ENCODE measurements at places on chromosomes 4 and X.

DNA sequence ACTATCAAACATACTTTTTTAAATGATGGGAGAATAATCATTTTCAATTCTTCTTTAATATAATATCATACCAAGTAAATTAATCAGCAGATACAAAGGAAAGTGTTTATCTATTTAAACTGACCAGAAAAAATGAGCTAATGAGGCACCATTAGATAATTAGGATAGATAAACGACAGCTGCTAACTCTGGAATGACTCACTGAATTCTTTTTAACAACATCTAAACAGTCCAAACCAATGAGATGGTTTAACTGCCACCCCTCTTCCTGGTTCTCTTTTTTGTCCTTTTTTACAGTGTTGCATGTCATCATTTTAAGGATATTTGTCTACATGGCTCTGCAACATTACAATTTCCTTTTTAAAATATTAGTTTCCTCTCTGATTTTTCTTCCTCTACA is 41.6 kb downstream of the UNC5C start:
- DNase-seq, result no peak

DNA sequence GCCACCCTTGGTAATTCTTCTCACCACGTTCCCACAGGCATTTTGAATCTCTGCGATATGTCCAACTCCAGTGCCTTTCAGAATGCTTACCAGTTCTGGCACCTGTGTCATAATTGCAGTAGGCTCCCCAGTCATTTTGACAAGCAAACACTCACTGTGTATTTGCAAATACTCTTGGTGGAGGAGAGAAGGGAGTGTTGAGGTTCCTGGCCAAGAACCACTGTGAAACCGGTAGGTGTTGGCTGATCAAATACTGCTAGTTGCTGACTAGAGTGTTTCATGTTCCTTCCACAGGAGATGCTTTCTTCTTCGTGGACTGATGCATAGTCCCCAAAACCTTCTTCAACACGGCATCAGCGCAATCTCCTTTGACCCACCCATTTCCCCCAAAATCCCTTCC is 16.0 kb upstream of the NLGN4X start:
- DNase-seq, result no peak

- no peak for DNase-seq
Measured at GRCh38 chr4:177519481-177520260, 77.4 kb upstream of the AGA start.

DNA sequence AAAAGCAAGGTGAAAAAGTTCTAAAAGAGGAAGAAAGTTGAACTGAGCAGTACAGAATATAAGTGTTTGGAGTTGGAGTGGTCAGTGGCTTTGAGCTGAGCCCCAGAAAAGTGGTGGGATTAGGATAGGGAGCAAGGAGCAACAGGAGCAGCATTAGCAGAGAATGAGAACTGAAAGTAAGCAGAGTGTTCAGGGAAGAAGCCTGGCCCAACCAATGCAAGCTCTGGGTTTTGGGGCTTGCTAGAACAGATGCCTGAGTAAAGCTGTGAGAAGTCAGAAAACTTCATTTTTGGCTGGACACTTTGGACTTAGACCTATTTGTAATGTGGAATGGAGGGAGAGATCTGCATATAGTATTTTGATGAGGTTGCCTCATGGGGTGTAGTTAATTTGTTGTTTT is 17.8 kb downstream of the JADE1 start:
- DNase-seq, result no peak

- peak; percentile 95 for DNase-seq
Measured at GRCh38 chr4:4990857-4991540, 28.3 kb downstream of the CYTL1 start.

GRCh38 chrX:109890910-109891502 is 111.9 kb upstream of the TMEM164 start:
- DNase-seq, result peak; percentile 70

DNA sequence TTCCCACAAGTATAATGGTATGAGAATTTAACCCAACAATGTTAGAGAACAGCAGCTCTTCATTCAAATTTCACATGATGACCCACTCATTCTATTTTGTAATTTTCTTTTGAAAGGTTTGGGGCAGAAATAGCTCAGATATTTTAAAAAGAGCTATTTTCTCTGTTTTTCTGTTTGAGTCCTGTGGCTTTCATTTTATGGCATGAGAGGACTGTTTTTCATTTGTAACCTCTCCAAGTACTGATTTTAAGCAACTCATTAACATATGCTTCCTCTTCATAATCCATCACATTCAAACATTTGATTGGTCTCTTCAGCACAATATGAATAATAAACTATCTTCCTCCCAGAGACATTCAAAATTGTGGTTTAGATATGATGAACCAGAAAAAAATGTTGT is 129.0 kb upstream of the TEX13A start:
- DNase-seq, result no peak

DNA sequence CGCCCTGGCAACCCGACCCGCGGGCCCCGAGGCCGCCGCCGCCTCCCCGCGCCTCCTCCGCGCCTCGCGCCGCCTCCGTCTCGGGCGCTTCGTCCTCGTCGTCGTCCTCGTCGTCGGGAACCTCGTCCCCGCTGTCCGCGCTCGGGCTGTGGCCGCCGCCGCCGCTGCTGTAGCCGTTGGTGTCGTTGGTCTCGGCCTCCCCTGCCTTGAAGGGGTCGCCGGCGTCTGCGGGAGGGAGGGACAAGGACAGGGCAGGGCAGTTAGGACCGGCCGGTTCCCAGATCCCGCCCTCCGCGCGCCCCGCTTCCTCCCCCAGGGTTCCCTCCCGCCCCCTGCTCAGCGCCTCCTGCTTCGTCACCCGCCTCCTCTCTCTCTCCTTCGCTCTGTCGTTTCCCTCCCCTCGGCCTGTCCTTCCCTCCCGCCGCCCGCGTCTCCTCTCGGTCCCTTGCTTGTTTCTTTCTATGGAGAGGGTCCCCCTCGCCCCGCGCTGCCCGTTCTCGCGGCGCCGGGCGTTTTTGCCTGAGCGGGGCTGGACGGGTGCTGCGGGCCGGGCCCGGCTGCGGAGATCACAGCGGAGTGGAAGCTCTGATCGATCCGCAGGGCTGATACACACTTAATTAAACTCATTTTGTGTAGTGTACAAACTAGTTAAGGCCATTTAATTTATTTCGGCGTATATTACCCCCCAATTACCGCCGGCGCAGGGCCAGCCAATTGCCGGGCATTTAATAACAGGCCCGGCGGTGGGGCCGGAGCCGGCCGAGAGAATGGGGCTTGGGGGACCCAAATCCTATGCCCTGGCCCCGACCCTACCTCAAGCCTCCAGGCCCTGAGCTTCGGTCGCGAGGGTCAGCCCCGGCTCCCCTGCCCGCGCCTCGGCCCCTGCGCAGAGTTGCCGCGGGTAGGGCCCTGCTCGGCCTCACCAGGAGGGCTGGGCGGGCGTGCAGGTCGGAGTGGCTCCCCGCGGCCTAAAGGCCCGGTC is 2.4 kb downstream of the NKX1-1 start:
- DNase-seq, result peak; percentile 55

DNA sequence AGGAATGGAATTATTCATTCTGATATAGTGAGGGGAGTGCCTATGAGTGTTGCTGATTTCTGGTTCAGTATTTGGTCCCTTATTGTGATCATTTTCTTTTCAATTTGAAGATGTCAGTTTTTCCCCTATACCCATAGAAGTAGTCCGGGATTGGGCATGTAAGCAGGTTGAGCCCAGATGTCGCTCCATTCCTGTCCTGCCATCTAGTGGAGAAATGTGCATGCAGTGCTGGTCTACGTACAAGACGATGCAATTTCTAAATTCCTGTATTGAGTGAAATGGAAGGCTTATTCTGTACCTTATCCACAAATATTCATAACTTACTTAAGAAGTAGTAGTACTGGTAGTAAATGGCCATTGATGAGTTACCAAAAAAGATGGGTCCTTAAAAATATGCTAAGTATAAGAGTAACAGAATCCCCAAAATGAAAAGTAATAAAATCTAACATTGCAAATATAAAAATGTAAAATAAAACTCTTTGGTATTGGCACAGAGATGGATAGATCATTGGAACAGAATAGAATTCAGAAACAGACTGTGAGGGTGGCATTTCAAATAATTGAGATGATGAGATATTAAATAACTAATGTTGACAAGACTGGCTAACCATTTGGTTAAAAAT is 60.9 kb downstream of the UGT8 start:
- DNase-seq, result no peak

GRCh38 chr4:123415576-123415975 is 19.0 kb downstream of the SPRY1 start:
- no peak for DNase-seq

- DNase-seq, result no peak
Measured at GRCh38 chr4:2964706-2965258, 1.4 kb downstream of the GRK4 start.

DNA sequence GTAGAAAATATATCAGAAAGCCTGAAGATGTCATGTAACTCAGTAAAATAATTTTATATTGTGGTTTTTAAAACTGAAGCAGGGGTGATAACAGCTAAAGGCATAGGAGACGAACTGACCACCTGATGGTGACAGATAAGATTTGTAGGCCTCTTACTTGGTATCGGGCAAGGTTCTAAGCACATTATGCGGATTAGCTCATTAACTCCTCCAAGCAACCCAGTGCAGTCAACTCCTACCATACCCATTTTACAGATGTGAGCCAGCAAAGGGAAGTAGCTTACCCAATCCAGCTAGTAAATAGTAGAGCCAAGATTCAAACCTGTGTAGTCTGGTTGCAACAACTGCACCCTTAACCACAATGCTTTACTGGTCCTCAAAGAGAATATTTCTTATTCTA is 62.1 kb downstream of the CC2D2A start:
- no peak for DNase-seq

DNA sequence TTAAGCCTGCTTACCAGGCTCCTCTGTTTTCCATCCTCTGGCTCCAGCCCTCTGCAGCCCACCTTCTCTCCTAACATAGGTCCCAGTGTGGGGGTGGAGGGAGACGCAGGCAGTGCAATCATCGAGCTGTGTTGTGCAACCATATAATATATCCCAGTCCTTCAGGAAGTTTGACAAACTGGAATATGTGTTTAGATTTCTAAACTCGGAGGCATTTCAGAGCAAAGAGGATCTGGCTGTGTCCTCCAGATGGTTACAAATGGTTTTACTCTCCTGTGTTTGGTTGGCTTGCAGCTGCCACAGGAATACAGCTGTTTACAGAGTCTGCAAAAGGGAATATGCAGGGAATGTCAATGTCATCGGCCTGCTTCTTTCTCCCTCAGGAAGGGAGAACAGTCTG is 195.3 kb upstream of the LNX1 start:
- peak; percentile 71 for DNase-seq

DNA sequence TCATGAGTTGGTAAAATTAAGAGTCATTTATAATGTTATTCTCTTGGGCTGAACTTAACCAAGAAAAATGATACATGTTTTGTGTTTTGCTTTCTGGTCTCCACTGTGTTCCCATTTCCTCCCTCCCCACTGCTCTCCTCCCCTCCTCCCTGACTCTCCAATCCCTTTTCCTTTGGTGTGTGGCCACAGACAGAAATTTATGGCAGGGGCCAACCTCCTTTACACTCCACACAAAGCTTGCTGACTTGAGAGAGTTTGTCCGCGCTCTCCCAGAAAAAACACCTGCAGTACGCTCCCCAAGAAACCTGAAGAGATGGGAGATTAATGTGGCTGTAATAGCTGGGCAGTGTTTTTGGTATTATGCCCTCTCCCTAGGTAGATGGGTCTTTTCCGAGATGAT is 88.9 kb downstream of the ALPK1 start:
- DNase-seq, result no peak

Data from sigmoid colon (tissue), 7 donors.